ENCODE measurements at places on chromosomes 4 and X. TPM values are rescaled to one million over a fixed set of nuclear protein-coding genes. Genes with fewer than 3 reads are reported as not detected.

The HEPH gene
- 1.4 TPM for total RNA-seq

The AFM gene
- not detected for total RNA-seq

The NOX1 gene
- not detected for total RNA-seq

The MBTPS2 gene
- 13.1 TPM for total RNA-seq

The RBM3 gene
- 148 TPM for total RNA-seq

The FAM47B gene
- not detected for total RNA-seq
